ENCODE measurements at places on chromosomes 16 and 17. TPM values are rescaled to one million over a fixed set of nuclear protein-coding genes. Genes with fewer than 3 reads are reported as not detected.

DYNLRB2 gene
- not detected for total RNA-seq

TEKT1 gene
- not detected for total RNA-seq

NPIPB13 gene
- 0.75 TPM for total RNA-seq

SHISA6 gene
- not detected for total RNA-seq

KRT17 gene
- 1.00 TPM for total RNA-seq

CACNA1H gene
- total RNA-seq: 22.6 TPM

NPIPA2 gene
- 1.00 TPM for total RNA-seq

SDK2 gene
- 0.11 TPM for total RNA-seq

Measured in uterine smooth muscle cell (primary cell).